Small intestine (tissue), 16 donors: ENCODE measurements at places on chromosomes 7 and 10.

DNA sequence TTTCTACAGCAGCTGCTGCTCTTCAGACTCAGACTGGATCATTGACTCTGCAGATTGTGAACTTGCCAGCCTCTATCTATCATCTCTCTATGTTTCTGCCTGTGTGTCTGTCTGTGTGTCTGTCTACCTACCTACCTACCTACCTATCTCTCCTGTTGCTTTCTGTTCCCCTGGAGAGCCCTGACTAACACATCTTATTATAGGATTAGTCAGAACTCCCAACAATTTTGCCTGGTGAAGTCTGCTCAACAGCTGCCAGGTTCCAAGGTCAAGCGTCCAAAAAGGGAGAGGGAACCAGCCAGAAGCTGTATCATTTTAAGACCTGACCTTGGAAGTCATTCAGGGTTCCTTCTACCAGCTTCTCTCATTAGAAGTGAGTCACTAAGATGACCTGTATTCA is 579.0 kb upstream of the DPP6 start:
- no peak for DNase-seq

DNA sequence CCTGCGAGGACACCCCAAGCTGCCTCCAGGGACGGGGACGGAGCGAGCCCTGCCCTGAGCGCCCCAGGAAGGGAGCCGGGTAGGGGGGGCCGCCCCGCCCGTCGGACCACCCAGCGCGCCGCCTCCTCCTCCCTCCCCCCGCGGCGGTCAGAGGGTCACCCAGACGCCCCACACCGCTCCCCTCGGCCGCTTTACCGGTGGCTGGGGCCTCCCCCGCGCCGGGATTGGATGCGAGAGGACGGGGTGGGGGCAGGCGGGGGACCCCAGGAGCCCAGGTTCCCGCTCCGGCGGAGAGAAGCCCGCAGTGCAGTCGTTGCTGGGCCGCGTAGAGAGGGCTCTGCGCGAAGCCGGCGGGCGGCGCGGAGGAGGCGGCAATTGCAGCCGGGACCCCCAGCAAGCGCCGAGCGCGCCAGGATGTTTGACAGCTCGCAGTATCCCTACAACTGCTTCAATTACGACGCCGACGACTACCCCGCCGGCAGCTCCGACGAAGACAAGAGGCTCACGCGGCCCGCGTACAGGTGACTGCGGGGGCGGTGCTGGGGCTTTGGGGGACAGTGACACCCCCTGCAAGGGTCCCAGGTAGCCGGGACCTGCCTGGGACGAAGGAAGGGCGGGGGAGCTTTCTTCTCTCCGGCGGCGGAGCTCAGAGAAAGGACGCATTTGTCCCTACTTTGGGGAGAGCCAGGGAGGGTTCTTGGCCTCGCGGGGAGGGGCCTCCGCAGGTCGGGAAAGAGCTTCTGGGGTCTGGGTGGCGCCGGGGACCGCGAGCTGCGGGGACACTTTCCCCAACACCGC is at the start of gene FOXL3:
Gene FOXL3, plus strand, starts transcription at position 415 of the 798 bp plus-strand sequence. Its CDS starts 0 bp downstream, at position 415.
- no peak for DNase-seq

DNA sequence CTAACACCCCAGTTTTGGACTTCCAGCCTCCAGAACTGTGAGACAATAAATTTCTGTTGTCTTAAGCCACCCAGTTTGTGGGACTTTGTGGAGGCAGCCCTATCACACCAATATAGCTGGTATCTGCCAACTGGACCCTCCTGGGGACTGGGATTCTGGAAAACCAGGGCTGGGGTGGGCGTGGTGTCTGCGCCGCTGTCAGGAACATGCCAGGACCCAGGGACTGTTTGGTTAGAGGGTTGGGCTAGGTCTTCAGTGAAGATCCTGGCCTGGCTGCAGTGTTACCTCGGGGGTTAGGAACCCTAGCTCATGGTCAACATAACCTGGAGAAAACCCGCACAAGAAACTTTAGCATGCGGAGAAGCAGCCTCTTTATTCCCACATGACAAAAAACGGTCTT is 42.6 kb downstream of the PNLIPRP2 start:
- DNase-seq = no peak

DNA sequence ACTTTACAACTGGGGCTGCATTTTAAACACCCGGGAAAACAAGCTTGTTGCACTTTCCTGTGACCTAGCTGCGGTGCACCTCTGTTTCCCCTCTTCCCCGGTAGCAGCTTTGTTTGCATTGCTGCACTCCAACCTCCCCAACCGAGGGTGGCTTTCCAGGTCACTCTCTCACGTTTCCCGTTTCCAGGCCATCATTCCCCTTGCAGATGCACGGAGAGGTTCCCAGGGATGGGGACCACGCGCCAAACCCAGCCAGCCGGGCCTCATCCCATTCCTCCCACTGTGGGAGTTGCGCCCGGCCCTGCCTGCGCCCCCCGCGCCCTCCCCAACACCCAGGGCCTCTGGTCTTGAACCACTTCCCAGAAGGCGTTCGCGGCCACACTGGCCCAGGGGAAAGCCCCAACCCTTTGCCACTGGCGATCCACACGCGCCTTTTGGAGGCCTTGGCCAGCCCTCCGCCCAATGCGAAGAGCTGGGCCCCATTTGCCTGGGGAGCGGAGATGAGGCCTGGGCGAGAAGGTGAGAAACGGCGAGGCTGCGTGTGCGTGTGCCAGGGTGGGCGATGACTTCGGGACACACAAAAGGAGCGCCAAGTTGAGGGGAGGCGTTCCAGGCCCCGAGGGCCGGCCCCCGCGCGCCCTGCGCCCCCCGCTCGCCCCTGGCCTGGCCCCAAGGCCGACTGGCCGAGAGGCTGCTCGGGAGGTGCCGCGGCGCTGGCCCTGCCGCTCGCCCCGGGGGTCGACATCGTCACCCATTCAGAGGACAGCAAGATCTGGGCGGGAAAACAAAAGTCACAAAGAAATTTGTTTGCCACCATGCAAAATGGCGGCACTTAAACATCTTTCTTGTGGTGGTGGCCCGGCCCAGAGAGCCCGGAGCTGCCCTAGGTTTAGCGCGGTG is 15.9 kb downstream of the SKIDA1 start:
- no peak for DNase-seq

DNA sequence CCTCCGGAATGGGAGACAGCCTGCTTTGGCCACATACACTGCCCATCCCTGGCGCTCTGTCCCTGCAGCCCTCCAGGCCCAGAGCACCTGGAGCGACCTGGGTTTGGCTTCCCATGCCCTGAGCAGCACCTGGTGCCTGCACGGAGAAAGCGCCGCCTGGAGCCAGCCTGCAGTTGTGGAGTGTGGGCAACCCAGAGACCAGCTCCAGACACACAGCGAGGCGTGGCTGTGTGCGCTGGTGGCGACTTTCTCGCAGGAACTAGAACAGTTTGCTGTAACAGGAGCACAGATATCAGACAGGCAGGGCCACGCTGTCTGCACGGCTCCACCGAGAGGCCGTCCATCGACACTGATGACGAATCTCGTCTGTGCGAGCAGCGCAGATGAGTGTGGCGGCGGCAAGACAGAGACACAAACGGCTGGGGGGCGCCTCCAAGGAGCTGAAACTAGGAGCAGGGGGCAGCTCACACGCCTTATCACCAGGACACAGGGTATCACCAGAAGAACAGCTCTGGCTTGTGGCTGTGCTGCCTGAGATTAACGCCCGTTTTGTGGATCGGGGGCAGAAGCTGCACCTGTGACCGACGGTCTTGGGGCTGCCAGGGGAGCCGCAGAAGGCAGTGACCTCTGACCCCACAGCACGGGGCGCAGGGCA is 275.3 kb downstream of the DNAJB6 start:
- no peak for DNase-seq

GRCh38 chr10:129426606-129427005 is 40.4 kb upstream of the MGMT start:
- DNase-seq = peak; percentile 37

DNA sequence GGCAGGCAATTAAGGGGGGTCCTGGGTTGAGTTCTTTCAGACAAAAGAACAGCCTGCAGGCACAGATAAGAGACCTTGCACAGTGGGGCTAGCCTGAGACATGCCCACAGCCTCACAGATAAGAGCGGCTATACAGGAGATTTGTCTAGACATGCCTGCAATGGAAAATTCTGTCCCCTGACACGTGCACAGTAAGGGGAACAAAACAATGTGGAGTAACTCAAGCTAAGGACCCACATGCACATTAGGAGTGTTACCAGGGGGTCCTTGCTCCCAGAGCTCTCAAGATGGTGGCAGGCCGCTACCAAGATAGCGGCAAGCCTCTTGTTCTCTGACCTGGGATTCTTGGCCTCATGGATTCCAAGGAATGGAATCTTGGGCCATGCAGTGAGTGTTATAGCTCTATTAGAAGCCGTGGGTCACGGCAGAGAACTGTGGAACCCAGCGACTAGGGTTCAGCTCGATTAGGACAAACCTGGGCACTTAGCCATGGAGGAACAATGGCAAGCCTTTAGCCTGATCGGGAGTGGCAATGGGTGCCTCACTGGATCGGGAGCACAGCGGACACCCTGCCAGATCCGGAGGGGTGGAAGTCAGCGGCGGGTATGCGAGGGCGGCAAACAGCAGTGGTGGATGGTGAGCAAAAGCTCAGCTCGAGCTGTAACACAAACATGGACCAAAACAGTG is 196.9 kb downstream of the CCSER2 start:
- no peak for DNase-seq

GRCh38 chr7:27211764-27212204 is 11.9 kb upstream of the HOXA13 start:
- DNase-seq = no peak

- no peak for DNase-seq
Measured at GRCh38 chr10:103691723-103692435, 163.5 kb downstream of the SH3PXD2A start.

DNA sequence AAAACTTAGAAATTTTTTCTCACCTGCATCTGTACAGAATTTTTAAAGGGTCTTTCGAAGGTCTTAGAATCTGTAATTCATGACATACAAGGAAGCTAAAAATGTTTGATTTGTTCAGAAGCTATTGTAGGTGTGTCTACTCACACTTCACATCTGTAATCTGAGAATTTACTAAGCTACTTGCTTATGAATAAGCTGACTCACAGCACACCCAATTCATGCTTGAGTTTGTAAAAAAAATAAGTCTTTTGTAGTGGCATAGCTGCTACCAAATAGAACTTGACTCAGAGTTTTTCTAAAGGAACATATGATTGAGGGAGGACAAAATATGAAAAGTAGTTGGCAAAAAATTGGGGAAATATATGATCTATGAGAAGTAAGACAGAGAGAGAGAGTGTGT is 12.7 kb upstream of the AGR2 start:
- no peak for DNase-seq

GRCh38 chr10:111593578-111593977 is 516.7 kb downstream of the ADRA2A start:
- no peak for DNase-seq

GRCh38 chr7:115933471-115933870 is 97.1 kb downstream of the TFEC start:
- no peak for DNase-seq

- DNase-seq = peak; percentile 95
Measured at GRCh38 chr7:26201247-26202018, at the start of gene CBX3. TSS of gene CBX3 (plus strand) at chr7:26201745. CDS start at chr7:26202999, 1,254 bp downstream.

DNA sequence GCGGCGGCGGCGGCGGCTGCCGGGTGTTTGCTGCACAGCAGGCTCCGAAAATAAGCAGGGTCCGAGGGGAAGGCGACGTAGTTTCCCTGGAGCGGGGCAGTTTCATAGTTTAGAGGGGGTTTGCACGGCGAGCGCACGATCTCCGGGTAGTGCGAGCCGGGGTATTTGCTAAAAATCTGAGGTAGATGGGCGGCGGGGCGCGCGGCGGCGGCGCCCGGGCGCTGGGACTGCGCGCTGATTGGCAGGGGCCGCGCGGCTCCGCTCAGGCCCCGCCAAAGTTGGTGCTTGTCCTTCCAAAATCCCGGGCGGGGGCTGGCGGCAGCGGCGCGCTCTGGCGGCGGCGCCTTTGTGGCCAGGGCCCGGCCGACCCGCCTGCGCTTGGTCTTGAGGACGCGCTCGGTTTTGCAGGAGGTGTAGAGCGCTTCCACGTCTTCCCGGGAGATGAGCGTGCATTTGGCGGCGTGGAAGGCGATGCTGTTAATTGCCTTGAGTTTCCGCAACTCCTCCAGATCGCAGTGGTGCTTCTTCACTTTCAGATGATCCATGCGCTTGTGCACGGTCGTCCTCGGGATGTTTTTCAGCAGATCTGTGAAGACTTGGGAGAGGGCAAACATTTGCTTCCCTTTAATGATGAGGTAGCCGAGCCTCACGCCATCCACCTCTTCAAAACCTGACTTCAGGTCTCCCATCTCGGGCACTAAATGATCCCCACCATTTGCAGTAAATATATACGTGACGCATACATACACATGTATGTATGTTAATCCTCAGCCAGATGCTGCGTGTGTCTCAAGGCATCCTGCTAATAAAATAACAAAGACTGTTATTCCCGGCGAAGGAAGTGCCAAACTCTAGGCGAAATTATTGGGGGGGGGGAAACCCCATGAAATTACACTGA is 8.1 kb downstream of the SKIDA1 start:
- no peak for DNase-seq

- DNase-seq = no peak
Measured at GRCh38 chr10:122939856-122940543, 14.0 kb downstream of the C10orf88 start.

DNA sequence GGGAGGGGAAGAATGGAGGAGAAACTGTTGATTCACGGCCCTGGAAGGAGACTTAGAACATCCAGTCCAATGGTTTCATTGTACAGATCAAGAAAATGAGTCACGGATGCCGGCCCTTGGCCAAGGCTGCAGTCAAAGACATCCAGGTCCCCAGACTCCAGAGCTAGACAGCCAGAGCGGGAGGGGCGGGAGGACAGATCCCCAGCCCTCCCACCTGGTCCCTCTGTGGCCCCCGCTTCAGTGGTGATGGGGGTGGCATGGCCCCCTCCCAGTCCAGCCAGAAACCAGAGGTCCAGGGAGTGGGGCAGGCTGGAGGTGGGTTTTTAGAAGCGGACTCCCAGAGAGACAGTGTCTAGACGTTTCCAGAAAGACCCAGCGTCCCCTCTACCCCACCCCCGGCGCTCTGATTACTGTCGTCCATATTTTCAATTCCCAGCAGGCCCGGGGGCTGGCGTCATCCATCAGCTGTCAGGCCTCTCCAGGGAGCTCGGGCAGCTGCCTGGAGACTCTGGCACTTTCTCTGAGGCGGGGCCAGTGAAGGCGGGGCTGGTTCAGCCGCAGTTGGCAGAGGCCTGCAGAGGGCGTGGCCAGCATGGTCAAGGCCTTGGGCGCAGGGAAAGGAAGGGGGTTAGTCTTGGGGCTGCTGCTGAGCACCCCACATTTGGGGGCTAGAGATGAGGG is 8.0 kb upstream of the HSPB1 start:
- DNase-seq = peak; percentile 93

DNA sequence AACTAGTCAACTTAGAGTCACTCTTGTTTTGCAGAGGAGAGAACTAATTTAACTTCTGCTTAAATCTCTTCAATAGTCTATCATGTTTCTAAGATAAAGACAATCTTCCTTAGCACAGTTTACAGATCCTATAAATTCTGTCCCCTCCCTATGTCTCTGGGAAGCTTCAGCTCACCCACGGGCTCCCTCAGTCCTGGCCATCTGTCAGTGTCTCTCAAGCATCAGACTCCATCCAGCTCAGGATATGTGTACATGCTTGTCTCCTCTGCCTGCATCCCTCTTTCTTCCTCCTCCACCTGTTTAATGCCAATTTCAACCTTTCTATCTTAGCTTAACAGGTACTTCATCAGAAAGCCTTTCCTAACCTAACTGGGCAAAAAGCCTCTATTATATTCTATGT is 177.1 kb upstream of the PTER start:
- no peak for DNase-seq
